Fibroblast of skin of abdomen (primary cell): ENCODE measurements at places on chromosomes 1 and 21.

DNA sequence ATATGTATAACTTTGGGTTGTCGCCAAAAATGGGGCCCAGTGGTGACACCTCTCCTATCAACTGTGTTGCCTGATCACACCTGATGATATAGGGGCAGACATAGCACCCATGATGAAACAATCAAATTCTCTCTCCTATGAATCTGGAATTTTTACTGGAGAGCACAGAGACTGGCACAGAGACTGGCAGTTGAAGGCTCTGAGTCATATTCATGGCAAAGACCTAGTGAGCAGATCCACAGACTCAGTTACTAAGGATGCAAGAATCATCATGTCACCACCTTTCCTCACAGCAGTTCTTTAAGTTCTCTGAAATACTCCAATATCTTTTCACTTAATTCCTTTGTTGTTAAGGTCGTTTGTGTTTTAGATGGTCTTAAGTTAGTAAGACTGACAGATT, 60.0 kb downstream of the APCS start:
- no peak for DNase-seq

DNA sequence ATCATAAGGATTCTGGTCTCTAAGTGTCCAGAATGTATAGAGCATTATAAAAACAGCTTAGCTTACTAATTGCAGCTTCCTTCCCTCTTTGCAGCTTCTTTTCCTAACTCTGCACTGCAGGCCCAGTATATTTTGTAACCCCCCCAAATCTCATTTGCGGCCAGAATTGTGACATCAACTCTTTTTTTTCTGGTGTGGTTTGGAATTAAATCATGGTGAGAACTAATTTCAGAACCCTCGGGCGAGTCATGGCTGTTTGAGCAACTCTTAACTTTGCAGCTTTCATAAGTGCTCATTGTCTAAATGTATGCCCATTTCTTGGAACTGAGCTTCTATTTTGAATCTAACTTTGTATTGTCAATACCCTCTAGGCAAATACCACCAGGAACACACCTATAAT, 187.4 kb downstream of the CYYR1 start:
- DNase-seq: peak; percentile 64

- DNase-seq: no peak
Observed at GRCh38 chr1:227185291-227185690, 133.0 kb downstream of the CDC42BPA start.

- DNase-seq: no peak
Observed at GRCh38 chr1:229653420-229653819, 27.4 kb downstream of the URB2 start.

DNA sequence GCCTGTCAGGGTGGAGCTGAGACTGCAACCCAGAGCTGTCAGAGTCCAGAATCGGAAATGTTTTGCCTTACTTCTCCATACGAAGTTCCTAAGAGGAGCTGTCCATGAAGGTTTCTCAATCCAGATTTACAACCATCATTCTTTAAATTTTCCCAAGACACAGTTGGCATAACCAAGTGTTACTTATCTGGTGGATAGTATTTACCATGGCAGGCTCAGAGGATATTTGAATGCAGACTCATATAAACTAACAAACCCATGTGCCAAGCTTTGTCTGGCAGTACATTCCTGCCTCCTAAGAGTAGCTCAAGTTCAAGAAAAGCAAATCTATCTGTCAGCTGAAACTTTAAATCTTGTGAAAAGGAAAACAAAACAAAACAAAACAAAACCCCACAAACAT, 267.9 kb downstream of the ZNF326 start:
- DNase-seq: no peak
